ENCODE measurements at places on chromosomes 4 and X.

DNA sequence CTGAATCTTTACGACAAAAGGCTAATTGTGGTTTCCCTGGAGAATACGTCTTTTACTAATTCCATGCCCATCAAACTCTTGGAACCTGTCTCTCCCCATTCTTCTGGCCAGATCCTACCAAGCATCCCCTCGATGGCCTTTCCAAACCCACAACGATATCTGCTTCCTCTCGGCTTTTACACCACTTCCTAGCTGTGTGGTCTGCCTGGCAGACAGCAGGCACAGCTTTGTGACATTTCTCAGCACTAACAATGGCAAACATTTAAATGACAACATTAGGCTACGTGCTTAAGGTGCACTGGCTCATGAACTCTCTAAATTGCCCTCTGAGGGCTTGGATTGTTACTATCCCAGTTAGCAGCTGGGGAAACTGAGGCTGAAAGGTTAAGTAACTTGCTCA is 141.0 kb downstream of the NSUN7 start:
- DNase-seq: no peak

DNA sequence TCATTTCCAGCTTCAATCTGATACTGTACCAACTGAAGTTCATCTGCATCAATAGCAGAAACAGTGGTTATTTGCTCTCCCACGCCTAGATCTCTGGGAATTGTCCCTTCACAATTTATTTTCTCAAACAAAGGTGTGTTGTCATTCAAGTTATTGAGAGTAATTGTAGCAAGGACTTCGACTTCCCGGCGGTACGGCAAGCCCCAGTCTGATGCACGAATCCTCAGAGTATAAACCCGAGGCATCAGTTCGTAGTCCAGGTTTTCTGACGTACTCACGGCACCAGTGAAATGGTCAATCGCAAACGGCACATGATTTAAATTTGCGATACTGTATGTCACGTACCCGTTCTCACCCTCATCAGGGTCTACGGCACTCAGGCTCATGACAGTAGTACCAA is 15.7 kb downstream of the FAT1 start:
- no peak for DNase-seq

DNA sequence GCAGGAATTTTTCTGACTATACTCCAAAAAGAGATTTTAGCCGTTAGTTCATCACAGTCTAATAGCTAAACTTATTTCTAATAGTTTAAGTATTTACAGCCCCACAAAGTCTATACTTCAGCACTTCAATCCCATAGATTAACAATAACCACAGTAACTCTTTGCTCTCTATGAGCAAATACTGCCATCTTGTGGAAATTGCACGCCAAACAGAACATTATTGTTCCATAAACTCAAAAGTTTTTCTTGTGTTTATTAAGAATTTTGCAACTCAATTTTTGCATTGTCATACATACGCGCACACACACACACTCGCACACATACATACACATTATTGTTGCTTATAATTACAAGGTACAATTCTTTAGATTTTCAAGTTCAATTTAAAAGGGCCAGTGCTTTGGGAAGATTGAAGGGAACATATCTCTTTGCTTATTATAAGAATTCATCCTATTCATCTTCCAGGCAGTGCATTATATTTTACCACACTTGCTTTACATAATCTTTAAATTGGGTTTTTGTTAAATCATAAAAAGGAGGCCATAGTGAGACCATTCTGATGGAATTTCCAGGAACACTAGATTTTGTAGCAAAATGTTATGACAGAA is 63.8 kb upstream of the ATOH1 start:
- DNase-seq: no peak

- no peak for DNase-seq
Observed at GRCh38 chrX:122667667-122668066, 516.4 kb upstream of the GRIA3 start.

DNA sequence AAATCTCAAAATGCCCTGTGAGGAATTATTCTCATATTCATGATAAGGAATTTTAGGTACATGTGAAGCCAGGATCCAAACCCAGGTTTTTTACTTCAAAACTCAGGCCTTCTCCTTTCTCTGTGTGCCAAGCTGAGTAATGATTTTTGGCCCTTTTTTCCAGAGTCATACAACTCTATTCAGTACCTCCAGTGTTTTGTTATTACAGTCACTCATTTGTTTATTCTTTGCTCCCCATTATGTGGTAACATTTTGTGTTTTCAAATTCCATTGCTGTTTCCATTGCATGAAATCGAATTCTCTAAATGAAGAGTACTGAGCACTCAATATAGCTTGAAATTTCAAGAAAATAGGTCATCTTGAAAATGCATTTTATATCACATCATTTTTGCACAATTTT is 315.4 kb downstream of the NR3C2 start:
- DNase-seq: no peak

DNA sequence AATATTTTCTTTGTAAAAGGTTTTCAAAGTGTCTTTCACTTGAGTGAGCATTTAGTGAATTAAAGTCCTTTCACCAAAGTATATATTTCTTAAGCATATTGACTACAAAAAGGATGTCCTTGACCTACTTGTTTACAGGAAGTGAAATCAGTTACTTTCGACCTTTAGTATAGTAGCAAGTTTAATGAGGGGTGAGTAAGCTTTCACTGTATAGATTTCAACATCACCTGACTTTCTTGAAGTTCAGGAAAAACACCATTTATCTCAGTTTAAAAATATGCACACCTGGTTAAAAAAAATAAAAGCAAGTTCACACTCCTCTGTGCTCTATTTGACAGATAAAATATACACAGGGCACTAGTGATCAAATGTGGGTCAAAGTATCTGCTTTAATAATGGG is 88.1 kb downstream of the CCSER1 start:
- no peak for DNase-seq

DNA sequence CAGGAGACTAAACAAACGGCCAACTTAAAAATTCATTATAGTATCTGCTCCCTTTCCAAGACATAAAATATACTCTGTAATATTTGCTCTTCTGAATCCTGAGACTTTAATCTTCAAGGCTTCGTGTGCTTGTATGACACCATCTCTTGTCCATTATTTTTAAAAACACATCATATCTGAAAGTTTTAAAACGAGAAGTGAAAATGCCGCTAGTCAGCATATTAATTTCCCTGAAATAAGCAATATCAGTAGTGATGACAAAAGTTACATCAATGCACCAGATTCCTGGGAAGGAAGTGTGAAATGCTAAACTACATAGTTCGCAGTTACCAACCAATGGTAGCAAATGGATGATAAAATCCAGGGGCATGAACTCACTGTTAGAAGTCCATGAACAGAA is 66.8 kb upstream of the EXOC1L start:
- no peak for DNase-seq

- no peak for DNase-seq
Observed at GRCh38 chr4:15779306-15779705, 1.2 kb downstream of the CD38 start.

DNA sequence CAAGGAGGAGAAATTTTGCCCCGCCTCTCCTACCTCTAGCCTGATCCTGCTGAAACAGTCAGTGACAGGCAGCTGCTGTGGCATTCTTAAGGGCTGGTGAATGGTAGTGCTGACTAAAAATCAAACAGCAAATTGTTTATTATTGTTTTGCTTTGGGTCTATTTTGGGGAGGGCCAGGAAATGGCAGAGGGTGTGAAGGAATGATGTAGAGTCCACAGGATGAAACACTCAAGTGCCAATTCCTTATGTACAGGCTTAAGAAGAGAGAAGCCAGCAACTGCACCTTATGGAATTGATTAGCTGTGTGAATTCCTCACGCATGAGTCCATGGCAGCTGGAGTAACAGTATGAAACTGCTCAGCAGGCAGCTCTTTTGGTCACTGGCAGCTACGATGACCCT is 39.7 kb downstream of the VEGFC start:
- DNase-seq: no peak

- DNase-seq: no peak
Observed at GRCh38 chr4:188194421-188194820, 55.2 kb downstream of the TRIML1 start.

- no peak for DNase-seq
Observed at GRCh38 chr4:174061026-174061425, 222.4 kb downstream of the FBXO8 start.

DNA sequence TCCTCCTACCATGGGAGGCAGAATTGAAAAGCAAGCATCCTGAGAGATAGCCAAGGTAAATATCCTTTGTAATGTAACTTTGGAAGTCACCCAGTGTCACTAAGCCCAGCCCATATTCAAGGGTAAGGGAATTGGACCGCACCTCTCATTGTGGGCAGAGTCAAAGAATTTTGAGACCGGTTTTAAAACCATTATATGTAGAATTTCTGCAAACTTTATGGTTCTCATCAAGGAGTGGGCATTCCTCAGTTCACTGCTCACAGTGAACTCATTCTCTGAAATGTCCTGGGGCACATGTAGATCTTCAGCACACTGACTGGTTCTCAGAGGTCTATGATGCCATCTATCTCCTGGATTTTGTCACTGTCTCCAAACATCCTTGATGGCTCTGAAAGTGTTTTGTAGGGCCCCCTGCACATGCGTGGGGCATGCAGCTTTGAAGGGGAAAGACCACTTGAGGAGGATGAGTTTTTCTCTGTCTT is 35.3 kb upstream of the CHRNA9 start:
- no peak for DNase-seq

DNA sequence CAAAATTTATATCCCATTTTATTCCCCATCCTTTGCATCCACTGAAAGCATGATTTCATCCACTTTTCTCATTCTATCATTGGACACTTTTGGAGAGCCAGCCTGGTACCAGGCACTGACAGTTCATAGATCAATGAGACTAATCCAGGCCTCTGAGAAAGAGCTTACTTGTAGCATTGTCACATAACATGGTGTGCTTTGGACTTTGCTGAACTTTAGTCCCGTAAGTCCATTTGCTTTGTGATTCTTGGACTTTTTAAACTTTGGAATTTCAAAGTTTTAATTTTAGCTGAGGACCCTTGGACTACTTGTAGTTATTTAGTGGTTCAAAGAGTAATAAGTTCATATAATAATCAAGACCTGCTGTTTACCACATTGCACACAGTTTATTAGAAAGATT is 11.5 kb downstream of the LIAS start:
- DNase-seq: no peak

All from progenitor cell of endocrine pancreas (in vitro differentiated cells).